Activated CD4-positive, alpha-beta T cell treated with anti-CD3 and anti-CD28 coated beads, Interleukin-2, amount 50 U/mL, for 4 hours (primary cell): ENCODE measurements at places on chromosomes 13 and 19.

DNA sequence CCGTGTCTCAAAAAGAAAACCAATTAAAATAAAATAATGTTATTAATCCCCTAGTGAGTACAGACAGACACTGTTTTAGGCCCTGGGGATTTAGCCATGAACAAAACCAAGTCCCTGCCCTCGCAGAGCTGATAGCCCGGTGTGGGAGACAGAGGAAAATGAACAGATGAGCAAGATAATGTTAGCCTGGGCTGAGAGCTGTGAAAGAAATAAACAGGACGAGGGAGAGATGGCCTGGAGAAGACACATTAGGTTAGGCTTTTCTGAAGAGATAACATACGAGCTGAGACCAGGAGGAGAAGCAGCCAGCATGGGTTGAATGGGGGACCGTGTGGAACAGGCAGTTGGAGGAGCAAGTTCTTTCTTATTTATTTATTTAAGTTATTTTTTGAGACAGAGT lies 9.0 kb downstream of the RELB start:
- no peak for DNase-seq

DNA sequence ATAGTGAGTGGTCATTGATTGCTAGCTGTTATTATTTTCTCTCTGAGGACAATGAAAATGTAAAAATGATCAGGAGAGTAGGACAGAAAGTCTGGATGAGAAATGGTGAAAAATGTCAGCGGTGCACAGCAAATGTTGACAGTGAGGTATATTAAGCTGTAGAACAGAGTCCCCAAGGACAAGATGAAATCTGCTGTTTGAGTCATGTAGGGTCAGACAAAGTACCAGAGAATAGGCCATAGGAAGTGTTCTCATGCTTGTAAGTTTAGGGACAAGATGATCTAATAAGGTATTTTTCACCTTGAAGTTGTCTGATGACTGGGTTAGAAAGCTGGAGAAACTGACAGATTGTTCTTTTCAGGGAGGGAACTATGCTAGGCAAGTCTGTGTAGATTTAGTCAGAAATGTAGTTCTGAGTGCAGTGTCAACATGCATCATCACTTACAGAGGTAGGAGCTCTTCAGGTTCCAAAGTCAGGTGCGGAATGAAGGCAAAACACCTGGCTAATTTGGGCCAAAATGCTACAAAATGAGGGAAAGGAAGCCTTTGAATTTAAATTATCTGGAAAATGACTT lies 369.3 kb downstream of the DLEU7 start:
- no peak for DNase-seq

DNA sequence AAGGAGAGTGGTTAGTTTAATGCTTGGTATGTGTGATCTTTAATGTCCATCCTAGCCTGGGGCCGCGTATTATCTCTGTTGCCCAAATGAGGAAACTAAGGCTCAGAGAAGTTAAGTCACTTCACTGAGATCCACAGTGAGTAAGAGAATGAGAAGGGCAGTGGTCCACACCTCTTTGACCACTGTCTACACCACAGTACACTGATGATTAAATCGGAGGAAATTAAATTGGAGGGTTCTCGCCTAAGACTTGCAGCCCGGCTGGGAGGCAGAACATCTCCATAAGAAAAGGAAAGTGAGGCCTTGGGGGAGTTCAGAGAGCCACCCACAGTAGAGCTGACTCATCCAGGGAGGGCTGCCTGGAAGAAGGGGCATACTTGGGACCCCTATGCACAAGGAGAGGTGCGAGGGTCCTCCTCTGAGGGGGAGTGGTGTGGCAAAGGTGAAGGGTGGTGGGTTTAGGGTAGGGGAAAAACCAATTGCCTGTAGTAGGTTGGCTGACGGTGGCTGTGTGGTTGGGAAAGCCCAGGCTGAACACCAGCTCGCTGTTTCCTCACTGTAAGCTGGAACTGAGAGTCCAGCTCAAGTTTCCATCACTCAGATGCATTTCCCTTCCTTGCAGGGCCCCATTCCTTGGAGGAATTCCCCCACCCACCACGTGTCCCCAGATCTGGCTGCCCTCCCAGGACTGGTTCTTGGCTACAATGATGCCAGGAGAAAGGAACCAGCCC lies 15.0 kb upstream of the DHRS12 start:
- DNase-seq, result peak; percentile 31

DNA sequence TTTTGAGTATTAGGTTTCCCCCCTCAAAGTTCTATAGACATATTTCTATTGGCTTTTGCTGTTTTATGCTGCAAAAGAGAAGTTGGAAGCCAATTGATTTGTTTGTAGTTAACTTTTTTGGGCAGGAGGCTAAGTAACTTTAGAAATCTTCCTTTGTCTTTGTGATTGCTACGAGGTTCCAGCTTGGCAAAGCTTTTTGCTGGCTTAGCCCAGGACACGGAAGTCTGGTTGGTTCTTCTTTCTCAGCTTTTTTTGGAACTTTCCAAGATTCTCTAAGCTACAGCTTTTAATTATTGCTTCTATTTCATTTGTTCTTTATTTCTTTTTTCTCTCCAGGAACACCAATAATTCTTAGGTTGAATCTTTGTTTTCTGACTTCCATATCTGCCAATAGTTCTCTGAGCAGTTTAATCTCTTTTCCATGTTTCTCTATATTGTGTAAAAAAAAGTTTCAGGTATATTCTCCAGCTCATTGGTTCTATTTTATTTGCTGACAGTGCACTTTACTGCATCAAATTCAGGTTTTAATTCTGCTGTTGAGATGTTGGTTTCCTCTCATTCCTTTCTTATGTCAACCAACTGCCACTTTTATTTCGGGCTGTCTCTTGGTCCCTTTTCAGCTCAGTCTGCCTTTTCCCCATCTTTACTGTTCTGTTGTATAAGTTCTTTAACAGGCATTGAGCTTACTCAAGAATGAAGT lies 27.8 kb downstream of the MBNL2 start:
- no peak for DNase-seq

DNA sequence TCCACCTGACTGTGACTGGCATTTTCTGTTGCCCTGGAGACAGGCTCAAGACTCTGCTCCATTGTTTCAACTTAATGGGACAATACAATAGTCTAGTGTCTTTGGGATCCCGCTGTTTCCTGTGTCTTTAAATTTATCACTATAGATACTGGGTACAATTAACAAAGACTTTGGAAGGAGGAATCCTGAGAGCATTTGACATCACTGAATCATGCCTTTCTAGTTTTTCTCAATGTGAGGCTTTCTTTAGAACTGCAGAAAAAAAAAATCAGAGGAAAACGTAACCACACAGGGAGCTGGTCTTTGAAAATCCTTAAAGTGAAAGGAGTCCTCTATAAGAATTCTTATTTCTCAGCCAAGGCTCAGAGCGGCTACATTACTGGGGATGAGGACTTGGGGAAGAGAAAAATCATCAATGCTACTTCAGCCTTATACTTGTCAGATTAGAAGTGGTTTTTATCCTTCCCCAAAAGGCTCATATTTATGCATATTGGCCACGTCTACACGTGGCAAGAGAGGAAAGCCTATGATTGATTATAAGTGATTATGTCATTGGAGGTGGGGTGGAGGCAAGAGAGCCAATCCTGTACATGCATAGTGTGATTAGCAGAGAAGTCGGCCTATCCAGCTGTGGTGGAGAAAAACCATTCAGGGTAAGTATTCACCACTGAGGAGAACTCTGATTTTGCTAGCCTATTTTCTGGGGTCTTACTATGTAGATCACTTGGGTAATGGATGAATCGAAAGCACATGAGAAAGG lies 34.4 kb upstream of the UBL3 start:
- DNase-seq, result no peak

DNA sequence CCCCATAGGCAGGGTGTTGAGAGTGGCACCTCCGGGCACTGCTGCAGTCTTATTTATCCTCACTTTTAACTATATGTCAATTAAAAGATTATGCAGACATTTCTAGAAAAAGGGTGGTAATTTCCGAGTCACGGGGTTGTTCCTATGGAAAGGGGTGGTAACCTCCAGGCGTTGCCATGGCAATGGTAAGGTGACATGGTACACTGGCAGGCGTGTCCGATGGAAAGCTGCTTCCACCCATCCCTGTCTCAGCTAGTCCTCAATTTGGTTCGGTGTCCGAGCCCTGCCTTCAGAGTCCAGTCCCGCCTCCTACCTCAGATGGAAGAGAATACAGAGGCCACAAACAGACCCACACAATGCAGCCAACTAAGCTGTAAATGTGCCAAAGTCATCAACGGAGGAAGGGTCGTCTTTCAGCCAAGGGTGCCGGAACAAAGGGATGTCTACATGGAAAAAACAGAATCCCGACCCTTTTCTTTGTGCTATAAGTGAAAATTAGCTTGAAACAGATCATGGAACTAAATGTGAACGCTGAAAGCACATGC lies 72.6 kb upstream of the C13orf46 start:
- DNase-seq, result no peak

- DNase-seq, result peak; percentile 1
These were observed 949 bp upstream of the ZNF260 start for GRCh38 chr19:36528921-36529518.

DNA sequence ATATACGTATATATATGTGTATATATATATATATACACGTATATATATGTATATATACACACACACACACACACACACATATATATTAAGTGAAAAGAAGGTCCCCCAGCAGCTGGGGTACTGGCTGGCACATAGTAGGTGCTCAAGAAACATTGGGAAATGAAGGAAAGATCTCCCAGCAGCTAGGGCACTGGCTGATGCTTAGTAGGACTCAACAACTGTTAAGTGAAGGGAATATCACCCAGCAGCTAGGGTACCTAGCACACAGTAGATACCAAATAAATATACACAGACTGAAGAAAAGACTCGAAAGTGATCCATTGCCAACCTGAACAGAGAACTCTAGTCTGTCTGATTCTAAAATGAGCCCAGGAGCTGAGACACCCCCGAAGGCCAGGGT lies 12.2 kb downstream of the PODNL1 start:
- no peak for DNase-seq

DNA sequence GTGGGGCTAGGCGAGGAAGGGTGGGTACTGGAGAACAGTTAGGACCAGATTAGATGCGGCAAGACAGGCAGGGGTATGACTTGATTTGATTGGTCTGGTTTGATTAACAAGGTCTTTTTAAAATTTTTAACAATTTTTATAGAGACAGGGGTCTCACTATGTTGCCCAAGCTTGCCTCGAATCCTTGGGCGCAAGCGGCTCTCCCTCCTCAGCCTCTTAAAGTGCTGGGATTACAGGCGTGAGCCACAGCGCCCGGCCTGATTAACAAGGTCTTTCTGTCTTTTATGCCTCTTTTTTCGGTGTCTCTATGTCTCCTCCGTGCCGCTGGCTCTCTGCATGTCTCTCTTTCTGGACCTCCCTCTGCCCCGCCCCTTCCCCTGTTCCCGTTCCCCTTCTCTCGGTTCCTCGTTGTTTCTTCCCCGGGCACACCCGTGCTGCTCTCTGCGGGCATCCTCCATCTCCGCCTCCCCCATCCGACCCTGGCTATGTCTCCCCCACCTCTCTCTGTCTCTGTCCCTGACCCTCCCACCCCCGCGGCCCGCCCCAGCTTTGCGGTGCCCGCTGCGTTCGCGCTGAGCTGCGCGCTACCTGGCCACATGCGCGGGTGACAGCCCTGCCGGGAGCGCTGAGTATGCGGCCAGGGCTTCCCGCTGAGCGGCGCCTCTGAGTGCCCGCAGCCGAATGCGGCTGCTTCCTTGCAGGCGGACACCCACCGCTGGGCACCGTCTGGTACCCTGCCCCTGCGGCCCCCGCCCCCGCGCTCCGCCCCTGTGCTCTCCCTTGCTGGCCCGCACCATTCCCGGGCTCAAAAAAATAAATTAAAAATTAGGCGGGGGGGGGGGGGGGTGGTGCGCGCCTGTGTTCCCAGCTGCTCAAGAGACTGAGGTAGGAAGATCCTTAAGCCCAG lies 8.1 kb upstream of the SDHAF1 start:
- peak; percentile 12 for DNase-seq

GRCh38 chr19:41753936-41754529 lies 1.3 kb upstream of the CEACAM6 start:
- peak; percentile 73 for DNase-seq

GRCh38 chr13:111954661-111955411 lies 112.1 kb upstream of the SOX1 start:
- DNase-seq, result no peak

DNA sequence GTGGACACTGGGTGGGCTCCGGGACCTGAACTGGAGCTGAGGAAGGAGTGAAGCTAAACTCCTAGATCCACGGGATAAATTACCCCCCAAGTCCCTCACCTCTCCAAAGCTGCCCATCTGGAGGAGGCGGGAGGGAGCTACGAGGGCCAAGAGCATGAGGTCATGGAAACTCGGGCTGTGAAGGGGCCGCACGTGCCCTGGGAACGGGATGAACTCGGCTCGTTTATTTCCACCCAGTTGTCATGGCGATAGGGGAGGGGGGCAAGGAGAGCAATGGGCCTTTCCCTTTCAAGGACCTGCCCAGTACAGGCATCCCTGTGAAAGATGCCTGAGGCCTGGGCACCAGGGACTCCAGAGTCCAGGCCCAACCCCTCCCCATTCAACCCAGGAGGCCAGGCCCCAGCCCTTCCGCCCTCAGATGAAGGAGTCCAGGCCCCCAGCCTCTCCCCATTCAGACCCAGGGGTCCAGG lies 3.8 kb downstream of the PPP1R12C start:
- DNase-seq, result no peak

- no peak for DNase-seq
These were observed 19.8 kb upstream of the FXYD3 start for GRCh38 chr19:35095667-35096368.

DNA sequence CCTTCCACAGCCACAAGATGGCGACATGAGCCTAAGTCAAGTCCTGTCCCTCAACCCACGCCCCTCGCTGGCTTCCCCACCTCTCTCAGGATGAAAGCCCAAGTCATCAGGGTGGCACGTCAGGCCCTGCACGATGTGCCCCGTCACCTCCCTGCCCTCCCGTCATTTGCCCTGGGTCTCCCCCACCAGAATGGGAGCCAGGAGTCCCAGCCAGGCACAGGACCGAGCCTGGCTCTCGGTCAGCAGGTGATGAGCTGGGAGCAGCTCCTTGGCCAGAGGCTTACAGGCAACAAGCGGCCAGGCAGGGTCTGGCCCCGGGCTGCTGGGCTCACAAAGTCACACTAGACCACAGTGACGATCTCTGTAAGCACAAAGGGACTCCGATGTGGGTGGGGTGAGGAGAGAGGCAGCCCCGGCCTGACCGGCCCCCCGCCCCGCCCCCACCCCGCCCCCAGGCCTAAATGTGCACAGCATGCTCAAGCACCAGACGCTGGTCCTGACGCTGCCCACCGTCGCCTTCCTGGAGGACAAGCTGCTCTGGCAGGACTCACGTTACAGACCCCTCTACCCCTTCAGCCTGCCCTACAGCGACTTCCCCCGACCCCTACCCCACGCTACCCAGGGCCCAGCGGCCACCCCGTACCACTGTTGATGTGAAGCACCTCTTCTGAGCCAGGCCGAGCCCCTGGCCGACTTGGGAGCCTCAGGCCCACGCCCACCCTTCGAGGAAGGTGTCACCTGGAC lies 7.3 kb downstream of the MRPL4 start:
- peak; percentile 95 for DNase-seq

- DNase-seq, result no peak
These were observed 23.0 kb downstream of the EFNA2 start for GRCh38 chr19:1308718-1309117.

DNA sequence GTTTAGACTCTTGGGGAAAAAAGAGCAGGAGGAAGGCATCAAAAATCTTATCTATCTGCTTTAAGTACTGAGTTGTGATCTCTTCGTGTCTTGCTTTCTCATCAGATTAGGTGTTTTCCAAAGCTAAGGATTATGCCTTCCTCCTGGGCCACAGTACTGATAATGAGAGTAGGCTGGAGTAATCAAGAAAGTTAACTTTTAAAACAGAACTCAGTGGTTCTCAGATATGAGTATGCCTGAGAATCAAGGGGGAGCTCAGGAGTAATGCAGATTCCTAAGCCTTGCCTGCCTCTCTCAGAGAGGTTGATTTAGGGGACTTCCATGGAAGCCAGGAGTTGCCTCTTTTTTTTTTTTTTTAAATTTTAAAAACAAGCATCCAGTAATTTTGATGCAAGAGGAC lies 23.5 kb downstream of the CDADC1 start:
- no peak for DNase-seq

- DNase-seq, result no peak
These were observed 4.4 kb downstream of the HAS1 start for GRCh38 chr19:51719251-51719988.
